Sciatic nerve (tissue), 2 donors: ENCODE measurements at places on chromosomes 1 and 21. TPM values are rescaled to one million over a fixed set of nuclear protein-coding genes. Genes with fewer than 3 reads are reported as not detected.

DNA sequence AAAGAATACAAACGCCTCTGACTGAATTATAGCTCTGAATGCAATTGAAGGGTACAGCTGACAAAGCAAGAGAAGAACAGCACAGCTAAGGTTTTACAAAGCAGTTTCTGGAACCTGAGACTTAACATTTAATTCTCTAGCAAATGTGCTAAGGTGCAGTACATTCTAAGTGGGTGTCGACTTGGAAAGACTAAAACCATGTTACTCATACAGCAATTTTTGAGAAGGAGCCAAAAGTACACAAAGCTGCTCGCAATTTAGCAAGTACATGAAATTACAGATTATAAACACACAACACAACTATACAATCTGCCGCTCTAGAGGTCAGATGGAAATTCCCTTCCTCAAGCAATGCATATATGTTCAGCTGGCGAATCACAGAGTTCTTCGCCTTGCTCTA, 121.9 kb downstream of the TIAM1 start:
- no peak for DNase-seq

- no peak for DNase-seq
Observed at GRCh38 chr1:229007701-229008100, 263.2 kb upstream of the RAB4A start.

PPFIA4 gene
- total RNA-seq: 3.1 TPM

DNA sequence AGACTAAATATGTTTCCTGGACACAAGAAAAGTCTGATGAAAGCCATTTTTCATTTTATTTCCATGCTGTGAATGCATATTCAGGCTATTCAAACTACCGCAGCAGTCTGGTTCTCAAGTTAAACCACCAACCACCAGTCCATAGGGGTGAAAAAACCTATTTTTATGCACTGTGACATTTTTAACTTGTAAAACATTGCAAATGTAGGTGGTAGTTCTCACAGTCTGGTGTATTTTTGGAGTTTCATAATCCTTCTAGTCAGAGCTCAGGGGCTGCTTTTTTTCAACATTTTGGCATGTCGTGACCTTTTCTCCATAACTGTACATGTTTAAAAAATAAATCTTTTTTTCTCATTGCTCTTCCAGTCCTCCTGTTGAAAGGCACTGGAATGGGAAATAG, 907.6 kb upstream of the ADGRL2 start:
- no peak for DNase-seq

DNA sequence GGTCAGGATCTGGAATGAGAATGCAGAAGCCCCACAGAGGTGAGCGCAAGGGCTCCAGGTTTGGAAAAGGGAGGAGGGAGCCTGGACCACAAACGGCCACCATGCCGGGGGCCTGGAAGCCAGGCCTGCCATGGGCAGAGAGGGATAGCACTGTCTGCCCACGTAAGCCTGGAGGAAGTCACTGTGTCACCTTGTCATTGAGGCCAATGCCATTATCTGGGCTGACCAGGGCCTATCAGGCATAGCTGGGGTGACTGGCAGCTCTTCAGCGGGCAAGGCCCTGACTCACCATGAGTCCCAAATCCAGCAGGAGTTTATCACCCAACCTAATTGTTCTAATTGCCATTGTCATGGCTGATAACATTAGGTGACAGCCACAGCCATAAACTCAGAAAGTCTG, 84.6 kb downstream of the MATN1 start:
- DNase-seq: no peak

- no peak for DNase-seq
Observed at GRCh38 chr1:104878203-104878909, 1128.7 kb downstream of the AMY1C start.

GRCh38 chr1:1917995-1918900, 831 bp downstream of the TMEM52 start:
- DNase-seq: peak; percentile 64

DNA sequence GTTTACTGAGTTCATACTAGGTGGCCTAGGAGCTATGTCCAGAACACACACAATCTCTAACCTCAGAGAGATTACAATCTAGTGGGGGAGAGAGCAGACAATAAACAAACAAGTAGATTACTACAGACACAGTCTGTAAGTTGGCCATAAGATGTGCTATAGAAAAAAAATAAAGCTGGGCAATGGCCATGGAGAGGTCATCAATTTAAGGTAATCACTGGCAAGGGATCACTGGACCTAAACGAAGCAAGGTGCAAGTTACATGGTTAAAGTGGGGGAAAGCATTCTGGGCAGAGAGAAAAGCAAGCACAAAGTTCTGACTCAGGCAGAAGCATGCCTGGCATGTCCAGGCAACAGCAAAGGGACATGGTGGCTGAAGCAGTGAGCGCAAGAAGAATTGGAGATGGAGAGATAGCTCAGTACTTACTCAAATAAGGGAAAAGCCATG, 147.0 kb downstream of the RERE start:
- DNase-seq: no peak

GRCh38 chr1:34412598-34413370, 236.1 kb downstream of the C1orf94 start:
- no peak for DNase-seq

DNA sequence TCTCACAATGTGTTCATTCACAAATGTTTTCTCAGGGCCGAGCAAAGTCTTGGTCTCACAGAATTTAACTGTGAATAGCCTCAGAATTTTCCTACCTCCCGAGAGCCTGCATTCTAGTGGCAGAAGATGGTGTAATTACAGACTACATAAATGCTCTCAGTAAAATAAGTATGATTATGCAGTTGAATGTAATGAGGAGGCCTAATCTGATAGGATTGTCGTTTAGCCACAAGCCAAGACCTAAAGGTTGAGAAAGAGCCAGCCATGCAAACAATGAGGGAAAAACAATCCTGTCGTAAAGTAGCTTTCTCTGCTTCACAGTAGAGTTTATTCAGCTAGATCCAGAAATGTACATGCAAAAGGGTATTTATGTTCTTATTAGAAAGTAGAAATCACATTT, 607.8 kb upstream of the B3GALT2 start:
- DNase-seq: no peak

DNA sequence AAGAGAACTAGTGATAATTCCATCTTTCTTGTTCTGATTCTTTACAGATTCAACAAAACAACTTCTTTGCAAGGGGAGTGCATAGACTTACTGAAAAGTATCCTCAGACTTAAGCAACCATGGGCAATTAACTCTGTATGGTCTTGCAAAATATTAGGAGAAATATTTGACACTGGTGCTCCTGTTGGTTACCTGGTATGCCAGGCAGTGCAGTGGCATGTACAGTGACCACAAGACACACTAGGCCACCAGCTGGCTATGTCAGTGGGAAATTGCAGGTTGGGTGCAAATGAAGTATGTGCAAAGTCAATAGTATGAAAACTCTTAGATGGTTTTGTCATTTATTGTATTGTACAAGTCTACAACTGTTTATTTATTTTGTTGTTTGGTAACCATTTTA, 34.5 kb downstream of the EPS15 start:
- DNase-seq: no peak

DNA sequence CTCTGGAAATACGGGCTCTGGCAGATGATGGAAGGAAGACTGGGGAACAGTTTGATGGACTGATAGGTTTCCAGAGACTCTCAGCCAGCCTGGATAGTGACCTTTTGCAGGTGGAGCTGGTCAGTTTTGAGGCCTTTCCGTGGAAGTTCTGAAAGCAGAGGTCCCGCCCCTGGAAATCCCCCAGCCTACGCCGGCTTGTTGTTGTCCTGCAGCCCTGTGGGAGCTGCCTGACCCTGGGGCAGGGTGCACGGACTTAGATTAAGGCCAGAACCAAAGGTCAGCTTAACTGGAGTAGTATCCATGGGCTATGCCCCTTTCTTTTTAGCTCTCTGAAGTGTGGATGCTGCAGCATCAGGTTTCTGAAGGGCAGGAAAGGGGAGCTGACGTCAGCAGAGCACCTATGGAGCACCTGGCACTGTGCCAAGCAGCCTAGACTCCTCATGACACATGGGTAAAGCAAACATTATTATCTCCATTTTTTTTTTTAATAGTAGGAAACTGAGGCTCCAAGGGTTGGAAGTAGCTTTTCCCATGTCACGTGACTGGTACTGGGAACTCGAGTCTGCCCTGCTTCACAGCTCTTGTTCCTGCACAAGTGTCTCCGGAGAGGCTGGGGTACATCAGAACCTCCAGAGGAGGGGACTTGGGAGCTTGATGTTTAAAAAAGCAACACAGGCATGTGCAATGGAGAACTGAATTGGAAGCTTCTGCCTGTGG, 38.5 kb downstream of the IER5 start:
- DNase-seq: no peak

GRCh38 chr1:160713161-160713560, 1.5 kb upstream of the CD48 start:
- no peak for DNase-seq

BATF3 gene
- 6.5 TPM for total RNA-seq

DNA sequence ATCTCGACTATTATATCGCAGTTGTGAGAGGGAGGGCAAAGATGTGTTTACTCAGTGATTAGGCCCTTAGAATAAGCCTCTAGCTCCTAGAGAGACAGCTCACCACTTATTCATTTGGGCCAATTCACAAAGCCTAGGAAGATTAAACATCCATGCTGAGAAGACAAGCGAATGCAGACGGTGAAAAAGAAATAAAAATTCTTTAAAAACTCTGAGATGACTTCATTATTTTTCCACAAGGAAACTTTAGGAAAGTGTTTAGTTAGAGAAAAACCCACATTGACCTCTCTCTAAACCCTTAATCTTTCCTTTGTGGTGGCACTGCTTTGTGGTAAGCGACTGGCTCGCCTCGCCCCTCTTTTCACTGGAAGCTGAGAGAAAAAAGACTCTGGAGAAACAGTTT, 146.8 kb upstream of the DMRTA2 start:
- DNase-seq: no peak

SEMA6C gene
- total RNA-seq: 33.5 TPM

DNA sequence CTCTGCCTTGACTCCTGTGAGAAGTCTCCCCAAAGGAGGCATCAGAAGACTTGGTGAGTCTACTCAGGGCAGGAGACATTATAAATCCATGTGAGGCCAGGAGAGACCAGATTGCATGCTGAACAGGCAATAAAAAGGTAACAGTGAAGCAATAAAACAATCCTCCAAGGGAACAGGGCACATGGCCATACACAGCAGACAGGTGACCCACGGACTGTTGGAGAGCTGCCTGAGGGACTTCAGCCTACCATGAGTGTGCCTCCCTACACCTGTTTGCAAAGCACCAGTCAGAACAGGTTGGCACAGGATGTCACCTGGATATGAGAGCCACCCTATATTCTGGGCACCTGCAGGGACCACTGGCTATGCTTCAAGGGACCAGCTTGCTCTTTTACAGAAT, 67.6 kb downstream of the MAB21L3 start:
- DNase-seq: no peak

DNA sequence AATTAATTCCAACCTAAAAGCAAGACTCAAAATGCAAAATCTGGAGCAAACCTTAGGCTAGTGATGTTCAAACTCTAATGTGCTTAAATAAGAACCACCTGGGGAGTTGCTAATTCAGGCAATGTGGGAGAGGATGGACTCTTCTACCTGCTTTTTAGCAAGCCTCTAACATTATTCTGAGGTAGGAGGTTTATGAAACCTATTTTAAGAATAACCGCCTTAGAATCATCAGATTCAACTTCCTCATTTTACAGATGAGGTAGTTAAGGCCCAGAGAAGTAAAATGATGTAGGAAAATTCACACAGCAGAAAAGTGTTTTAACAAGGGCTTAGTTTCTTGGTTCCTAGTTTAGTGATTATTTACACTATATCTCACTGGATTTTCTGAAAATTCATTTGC, 8.6 kb upstream of the NTNG1 start:
- DNase-seq: no peak

CCDC27 gene
- total RNA-seq: not detected

GRCh38 chr1:53626616-53627015, 112.3 kb downstream of the GLIS1 start:
- peak; percentile 25 for DNase-seq

- no peak for DNase-seq
Observed at GRCh38 chr21:16608209-16608830, 878.5 kb downstream of the USP25 start.

- no peak for DNase-seq
Observed at GRCh38 chr1:238143038-238143437, 252.3 kb upstream of the ZP4 start.

DNA sequence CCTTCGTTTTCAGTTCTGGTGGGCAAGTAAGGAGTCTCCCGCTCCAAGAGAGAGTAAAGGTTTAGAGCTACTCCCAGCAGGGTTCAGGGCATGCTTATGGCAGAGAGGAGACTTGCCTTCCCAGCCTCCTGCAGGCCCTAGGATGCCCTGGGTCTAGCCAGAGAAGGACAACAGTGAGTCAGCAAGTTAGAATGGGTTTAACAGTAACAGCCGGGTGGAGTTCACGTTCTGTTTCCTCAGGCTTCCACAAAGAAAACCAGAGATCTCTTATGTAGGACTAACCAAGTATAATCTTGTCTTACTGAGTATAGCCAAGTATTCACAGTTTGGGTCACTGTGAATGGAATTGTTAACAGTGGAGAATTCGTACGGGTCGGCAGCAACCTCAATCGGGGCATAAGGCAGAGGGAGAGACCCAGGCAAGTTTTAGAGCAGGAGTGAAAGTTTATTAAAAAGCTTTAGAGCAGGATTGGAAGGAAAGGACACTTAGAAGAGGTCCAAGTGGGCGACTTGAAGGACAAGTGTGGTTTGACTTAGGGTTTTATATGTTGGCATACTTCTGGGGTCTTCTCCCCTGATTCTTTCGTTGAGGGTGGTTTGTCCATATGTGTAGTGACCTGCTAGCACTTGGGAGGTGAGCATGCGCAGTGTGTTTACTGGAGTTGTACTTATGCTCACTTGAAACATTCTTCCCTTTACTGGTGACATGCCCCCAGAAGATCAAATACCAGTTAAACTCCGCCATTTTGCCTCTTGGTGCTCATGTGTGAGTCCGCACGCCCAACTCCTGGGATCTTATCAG, 4.5 kb downstream of the OVAAL start:
- no peak for DNase-seq

MRPL20 gene
- total RNA-seq: 75.6 TPM

- no peak for DNase-seq
Observed at GRCh38 chr1:168947041-168947440, 159.4 kb upstream of the ATP1B1 start.

TMEM240 gene
- 7.1 TPM for total RNA-seq

GRCh38 chr1:106217765-106218164, 838.7 kb upstream of the PRMT6 start:
- DNase-seq: no peak

DNA sequence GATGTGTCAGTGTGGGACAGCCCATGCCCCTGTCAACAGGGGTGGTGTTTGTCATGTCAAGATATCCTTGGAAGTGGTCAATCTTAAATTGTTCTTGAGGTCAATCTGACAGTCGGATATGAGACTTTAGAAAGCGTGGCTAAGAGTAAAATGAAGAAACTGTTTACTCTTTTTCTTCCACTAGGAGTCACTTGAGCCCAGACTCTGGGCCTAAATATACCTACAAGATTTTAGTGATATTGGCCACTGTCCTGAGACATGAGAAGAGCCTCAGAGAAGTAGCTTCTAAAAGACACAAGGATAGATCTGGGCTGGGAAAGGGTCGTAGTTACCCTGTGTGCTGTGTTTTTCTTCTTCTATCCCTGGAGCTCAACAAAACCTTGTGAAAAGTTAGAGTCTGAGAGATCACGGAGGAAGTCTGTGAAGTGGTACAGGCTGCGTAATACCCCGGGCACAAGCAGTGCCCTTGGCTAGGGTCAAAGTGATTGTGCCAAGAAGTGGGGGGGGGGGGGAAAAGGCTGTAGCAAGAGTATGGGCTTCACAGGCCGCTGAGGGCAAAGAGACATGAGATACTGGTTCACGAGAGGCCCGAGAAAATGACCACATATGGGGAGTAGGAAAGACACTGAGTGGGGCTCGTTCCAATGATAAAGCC, 355.2 kb upstream of the GREM2 start:
- DNase-seq: no peak

- no peak for DNase-seq
Observed at GRCh38 chr1:20936216-20936615, 149.1 kb upstream of the HP1BP3 start.

GRCh38 chr1:152886085-152886484, 8.0 kb downstream of the SMCP start:
- DNase-seq: no peak
